ENCODE measurements at places on chromosomes 7 and 10. TPM values are rescaled to one million over a fixed set of nuclear protein-coding genes. Genes with fewer than 3 reads are reported as not detected.

The VWA2 gene
- total RNA-seq, result 0.62 TPM

The MYO1G gene
- total RNA-seq, result 8.8 TPM

The IL2RA gene
- total RNA-seq, result 1.1 TPM

The GLI3 gene
- total RNA-seq, result 33.8 TPM

The USP54 gene
- 66.6 TPM for total RNA-seq

The IQUB gene
- total RNA-seq, result 1.0 TPM

The C10orf95 gene
- not detected for total RNA-seq

The CAMK2B gene
- total RNA-seq, result 26.9 TPM

The COL13A1 gene
- 1.0 TPM for total RNA-seq

The CPVL gene
- 21.5 TPM for total RNA-seq

The ARPC1B gene
- total RNA-seq, result 125 TPM

The CTTNBP2 gene
- total RNA-seq, result 21.5 TPM

The GPRIN2 gene
- total RNA-seq, result 2.0 TPM

The SFTPA2 gene
- 5.1 TPM for total RNA-seq

The SFTPA1 gene
- total RNA-seq, result 6.3 TPM

The CH25H gene
- 8.8 TPM for total RNA-seq

The AKR1B1 gene
- 273 TPM for total RNA-seq

The FAM25A gene
- not detected for total RNA-seq

The EPO gene
- total RNA-seq, result not detected

The ADAM8 gene
- 20.7 TPM for total RNA-seq

The NEUROD6 gene
- total RNA-seq, result not detected

The TACC2 gene
- 49.1 TPM for total RNA-seq

The IFIT2 gene
- total RNA-seq, result 19.9 TPM

The NAT16 gene
- not detected for total RNA-seq

The TAC1 gene
- 5.9 TPM for total RNA-seq

The MMP21 gene
- total RNA-seq, result 0.31 TPM

The LBX1 gene
- total RNA-seq, result not detected

The ARL5B gene
- 16.2 TPM for total RNA-seq

The SRPK2 gene
- total RNA-seq, result 72.8 TPM

The HOXA3 gene
- total RNA-seq, result 20.9 TPM

The EPHA1 gene
- total RNA-seq, result 0.22 TPM

The NME8 gene
- 1.2 TPM for total RNA-seq

The DBF4 gene
- 9.2 TPM for total RNA-seq

The TSPAN33 gene
- total RNA-seq, result 11.8 TPM

The GPER1 gene
- total RNA-seq, result 11.1 TPM

The ICA1 gene
- total RNA-seq, result 27.0 TPM

The ATP6V0A4 gene
- total RNA-seq, result not detected

The PAPSS2 gene
- total RNA-seq, result 32.3 TPM

The FFAR4 gene
- 0.31 TPM for total RNA-seq

The ANKRD61 gene
- 0.27 TPM for total RNA-seq

The BLOC1S2 gene
- total RNA-seq, result 31.3 TPM

The PTF1A gene
- not detected for total RNA-seq
